ENCODE measurements at places on chromosomes 2 and 18. TPM values are rescaled to one million over a fixed set of nuclear protein-coding genes. Genes with fewer than 3 reads are reported as not detected.
A peak's percentile ranks its signal among the peaks of the same experiment; 100 is the strongest.

CCDC85A gene
- 5.8 TPM for total RNA-seq

TRIM43 gene
- total RNA-seq: not detected

KIF1A gene
- total RNA-seq: 3.0 TPM

LOXL3 gene
- 8.6 TPM for total RNA-seq

DNA sequence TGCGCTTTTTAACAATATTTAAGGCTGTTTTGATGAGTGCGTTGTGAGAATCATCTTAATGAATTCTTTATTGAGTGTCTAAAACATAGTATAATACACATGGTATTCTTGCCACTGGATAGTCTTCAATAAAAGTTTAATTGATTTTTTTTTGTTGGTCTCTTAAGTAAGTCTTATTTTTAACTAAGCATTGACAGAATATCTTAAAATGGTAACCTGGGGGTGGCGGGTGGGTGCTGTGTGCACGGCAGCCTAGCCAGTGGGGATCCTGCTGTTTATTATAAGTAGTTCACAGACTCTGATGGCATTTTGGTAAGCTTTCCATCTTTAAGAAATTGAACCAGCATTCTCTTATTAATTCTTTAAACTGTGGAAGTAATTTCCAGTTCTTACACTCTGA lies 6.0 kb downstream of the SOX11 start:
- peak; percentile 84 for DNase-seq

DNA sequence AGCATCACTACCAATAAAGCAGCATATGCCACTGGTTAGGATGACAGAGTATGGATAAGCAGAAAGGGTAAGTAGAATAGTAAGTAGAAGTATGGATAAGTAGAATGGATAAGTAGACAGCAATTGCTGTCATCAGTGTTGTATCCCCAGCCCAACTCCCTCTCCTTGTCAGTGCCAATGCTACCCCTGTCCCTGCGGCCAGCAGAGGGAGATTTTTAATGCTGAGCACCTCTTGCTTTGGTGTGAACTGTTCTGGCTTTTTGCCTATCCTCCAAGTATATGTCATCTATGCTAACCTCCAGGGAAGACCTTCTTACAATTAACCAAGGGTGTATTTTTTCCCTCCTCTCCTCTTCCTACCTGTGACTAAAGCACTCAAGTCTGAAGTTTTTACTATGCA lies 136.7 kb upstream of the SPHKAP start:
- no peak for DNase-seq

- no peak for DNase-seq
Measured at GRCh38 chr2:207362716-207363115, 167.0 kb upstream of the CREB1 start.

- DNase-seq: no peak
Measured at GRCh38 chr2:146244131-146244530, 1600.7 kb upstream of the ACVR2A start.

- DNase-seq: no peak
Measured at GRCh38 chr2:232489516-232490220, 2.0 kb upstream of the ECEL1 start.

- no peak for DNase-seq
Measured at GRCh38 chr2:181174611-181175580, 194.5 kb downstream of the UBE2E3 start.

- DNase-seq: no peak
Measured at GRCh38 chr18:56409736-56410135, 228.7 kb downstream of the TXNL1 start.

- no peak for DNase-seq
Measured at GRCh38 chr2:102726128-102727087, 35.4 kb upstream of the TMEM182 start.

DNA sequence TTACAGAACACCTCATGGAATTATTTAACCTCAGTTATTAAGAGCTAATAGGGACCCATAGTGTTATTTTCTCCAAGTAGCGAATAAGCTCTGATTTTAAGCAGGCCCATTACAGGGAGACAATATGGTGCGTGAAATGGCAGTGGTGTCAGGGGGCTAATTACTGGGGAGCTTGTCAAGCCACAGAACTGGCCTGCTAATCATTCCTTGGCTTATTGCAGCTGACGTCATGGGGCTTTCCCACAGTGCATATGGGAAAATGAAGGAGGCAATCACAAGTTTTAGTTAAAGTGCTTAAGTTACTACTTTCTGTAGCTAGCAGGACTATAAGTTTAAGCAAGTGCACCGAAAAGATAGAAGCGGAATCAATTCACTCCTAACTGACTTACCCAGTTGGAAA lies 262.5 kb downstream of the TGIF1 start:
- DNase-seq: no peak

Data from esophagus muscularis mucosa (tissue), 4 donors.